DMS79 (cell line): ENCODE measurements at places on chromosomes 11 and 22.

GRCh38 chr11:83042964-83043711 is 28.6 kb downstream of the RAB30 start:
- DNase-seq = no peak

- DNase-seq = peak; percentile 48
Observed at GRCh38 chr22:45896153-45896951, 80.6 kb downstream of the WNT7B start.

GRCh38 chr11:64745189-64745520 is 1.2 kb upstream of the RASGRP2 start:
- no peak for DNase-seq

DNA sequence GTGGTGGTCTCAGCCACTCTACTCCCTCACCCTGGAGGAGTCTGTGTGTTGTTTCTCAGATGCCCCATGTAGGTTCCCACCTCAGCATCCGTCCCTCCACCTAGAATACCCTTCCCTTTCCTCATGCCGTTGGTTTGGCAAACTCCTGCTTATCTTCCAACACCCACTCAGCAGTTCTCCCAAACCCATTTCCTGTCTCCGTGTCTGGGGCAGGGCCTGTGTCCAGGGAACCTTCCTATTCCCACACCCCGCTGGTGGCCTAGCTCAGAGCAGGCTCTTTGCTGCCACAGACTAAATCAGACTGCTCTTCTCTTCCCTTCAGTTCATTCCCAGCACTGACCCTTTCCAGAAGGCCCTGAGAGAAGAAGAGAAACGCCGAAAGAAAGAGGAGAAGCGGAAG is 7.5 kb upstream of the SREBF2 start:
- DNase-seq = no peak

DNA sequence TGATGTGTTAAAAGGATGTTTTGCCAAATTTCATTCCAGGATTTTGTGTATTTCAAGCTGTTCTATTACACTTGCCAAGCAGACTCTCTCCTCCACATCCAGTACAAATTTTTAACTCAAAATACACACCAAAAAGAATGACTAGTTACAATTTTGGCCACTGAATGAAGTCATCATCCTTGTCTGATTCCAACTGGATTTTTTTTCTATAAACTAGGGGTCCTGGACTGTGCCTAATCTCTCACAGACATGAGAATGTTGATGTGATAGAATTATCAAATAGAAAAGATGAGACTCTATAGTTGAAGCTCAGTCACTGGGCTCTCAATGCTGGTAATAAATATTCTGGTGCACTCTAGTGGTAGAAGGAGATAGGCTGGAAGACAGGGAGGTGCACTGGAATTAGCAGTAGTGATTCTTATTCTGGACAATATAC is 85.8 kb downstream of the FANCF start:
- DNase-seq = peak; percentile 44

- DNase-seq = no peak
Observed at GRCh38 chr22:49406879-49407587, 420.6 kb downstream of the BRD1 start.

- DNase-seq = no peak
Observed at GRCh38 chr11:35173011-35173511, 34.1 kb downstream of the CD44 start.

- no peak for DNase-seq
Observed at GRCh38 chr11:73306977-73307322, 1.1 kb upstream of the ARHGEF17 start.

DNA sequence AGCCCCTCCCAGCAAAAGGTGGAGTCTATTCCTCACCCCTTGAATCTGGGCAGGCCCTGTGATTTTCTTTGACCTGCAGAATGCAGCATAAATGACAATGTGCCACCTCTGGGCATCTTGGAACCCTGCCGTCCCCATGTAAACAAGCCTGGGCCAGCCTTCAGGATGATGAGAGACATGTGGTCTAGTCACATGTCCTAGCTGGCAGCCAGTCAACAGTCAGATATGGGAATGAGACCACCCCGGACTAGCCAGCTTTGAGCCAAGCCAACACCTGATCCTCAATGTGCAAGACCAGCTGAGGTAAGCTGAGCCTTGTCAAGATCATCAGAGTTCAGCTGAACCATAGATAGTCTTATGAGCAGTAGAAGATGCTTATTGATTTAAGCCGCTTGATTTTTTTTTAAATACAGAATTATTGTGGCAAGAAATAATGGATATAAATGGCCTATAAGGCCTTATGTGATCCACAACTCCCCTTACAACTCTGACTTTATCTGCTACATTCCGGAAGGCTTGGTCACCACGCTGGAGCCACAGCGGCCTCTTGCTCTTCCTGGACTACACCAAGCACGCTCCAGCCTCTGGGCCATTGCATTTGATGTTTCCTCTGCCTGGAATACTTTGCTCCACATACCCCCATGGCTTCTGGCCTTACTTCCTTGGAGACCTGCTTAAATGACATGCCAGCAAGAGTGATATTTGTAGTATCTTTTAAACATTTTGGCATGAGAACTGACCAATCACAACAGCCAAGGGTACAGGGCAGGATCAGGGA is 225.9 kb upstream of the SESN3 start:
- no peak for DNase-seq

GRCh38 chr11:21258414-21258813 is 589.0 kb downstream of the NELL1 start:
- DNase-seq = no peak

- DNase-seq = no peak
Observed at GRCh38 chr22:49289822-49290679, 537.6 kb downstream of the BRD1 start.

- DNase-seq = no peak
Observed at GRCh38 chr11:62341588-62341987, 4.3 kb downstream of the ASRGL1 start.

- DNase-seq = no peak
Observed at GRCh38 chr11:68481579-68482240, 21.2 kb downstream of the PPP6R3 start.

- no peak for DNase-seq
Observed at GRCh38 chr22:33219648-33220384, 161.6 kb upstream of the SYN3 start.

DNA sequence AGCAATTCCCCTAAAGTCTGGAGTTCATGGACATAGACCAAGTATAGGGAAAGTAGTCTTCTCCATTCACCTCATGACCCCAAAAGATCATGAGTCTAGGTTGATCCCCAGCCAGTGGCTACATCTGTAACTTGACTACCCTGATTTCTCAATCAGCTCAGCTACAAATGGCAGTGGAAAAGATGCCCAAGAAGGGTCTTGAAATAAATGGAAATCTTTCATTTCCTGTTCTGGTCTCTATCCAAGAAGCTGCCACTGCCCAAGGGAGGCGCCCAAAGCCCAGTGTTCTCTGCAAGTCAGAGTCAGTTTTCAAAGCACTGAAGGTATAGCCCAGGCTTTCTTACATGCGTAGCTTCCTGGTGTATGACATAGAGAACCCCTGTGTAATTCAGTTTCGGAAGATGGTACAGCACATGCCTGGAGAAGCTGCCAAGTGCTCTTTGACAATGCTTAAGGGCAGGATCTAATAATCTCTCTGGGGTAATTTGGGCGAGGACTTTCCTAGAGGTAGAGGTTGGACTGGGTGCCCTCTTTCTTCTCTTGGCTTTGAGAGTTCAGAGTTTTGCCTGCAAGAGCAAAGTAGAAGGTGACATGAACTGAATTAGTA is 101.1 kb downstream of the ADAMTS15 start:
- DNase-seq = no peak

DNA sequence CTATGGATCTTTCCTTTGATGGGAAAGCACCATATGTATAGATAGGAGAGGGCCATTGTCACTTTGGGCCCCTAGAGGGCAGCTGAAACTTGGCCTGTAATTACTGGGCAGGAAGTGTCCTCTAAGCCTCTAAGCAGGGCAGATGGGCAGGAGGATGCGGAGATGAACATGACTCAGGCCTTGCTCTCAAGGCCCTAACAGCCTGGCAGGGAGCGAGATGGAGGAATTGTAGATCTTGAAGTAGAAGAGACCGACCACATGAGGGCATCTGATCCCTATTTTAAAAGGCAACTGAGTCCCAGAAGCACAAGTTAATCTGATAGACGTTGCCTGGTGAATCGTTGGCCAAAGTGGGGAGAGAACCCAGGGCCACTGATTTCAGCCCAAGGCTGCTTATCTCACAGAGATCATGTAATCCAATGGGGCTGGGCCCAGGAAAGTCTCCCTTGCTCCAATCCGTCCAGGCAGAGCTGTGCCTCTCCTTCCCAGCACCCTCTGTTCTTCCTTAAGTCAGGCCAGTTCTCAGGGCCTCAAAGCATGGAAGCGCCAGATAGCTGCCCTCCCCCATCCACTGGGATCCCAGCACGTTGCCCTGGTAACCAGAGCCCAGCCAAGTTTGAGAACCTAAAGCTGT is 2.5 kb upstream of the SEPTIN3 start:
- DNase-seq = no peak

DNA sequence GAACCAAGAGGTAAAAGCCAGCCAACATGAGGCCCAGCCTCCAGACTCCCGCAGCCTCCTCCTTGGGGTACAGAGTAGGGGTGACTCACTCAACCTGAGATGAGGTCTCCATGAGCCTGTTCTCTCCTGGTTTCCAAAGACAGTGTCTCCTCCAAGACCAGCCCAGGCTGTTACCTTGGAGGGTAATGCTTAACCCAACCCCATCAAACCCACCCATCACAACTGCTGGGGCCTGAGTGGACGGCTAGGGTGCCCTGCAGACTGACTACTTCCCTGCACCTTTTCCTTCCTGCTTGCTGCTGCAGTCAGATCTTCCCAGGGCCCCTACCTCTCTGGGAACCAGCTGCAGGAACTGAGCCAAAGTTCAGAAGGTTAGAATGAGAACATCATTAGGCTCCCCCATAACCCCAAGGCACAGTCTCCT is 5.1 kb upstream of the NOL12 start:
- no peak for DNase-seq

DNA sequence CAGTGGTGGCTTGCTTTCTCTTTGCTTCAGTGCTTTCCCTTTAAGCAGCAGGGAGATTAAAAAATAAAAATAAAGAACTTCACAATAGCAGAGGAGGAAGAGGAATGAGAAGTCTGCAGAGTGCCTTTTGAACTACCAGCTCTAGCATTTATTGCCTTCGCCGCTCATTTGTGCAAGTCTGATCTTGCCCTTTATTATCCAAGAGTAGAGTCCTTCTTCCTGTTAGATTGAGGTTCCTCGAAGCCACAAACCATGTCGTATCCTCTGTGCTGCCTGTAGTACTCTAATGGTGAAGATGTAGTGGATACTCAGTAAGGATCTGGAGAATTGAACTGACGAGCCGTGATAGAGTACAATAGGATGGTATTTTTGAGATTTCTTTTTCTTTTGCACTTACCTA is 101.2 kb upstream of the RAG2 start:
- DNase-seq = peak; percentile 30

GRCh38 chr22:34972191-34972897 is 93.6 kb upstream of the ISX start:
- no peak for DNase-seq

GRCh38 chr11:95068549-95068948 is 1.8 kb downstream of the SRSF8 start:
- peak; percentile 96 for DNase-seq

DNA sequence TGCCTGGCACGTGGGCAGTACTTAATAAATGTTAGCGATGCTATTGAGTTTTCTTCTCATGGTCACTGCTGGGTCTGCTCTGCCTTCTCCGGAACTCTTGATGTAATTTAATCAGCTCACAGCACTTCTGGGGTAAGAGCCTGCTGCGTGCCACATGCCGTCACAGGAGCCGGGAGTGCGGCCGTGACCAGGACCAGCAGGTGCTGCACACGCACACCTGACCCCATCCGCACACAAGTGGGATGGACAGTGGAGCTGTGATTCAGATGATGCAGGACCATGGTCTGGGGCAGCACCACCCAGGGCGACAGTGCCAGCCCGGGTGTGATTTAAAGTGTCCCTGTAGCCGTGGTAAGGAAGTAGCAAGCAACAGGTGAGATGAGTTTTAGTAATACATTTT is 61.2 kb downstream of the TBC1D22A start:
- DNase-seq = no peak

GRCh38 chr22:46368871-46369715 is 33.6 kb downstream of the TRMU start:
- no peak for DNase-seq

- DNase-seq = no peak
Observed at GRCh38 chr22:22519591-22519990, 479 bp downstream of the ZNF280A start.

DNA sequence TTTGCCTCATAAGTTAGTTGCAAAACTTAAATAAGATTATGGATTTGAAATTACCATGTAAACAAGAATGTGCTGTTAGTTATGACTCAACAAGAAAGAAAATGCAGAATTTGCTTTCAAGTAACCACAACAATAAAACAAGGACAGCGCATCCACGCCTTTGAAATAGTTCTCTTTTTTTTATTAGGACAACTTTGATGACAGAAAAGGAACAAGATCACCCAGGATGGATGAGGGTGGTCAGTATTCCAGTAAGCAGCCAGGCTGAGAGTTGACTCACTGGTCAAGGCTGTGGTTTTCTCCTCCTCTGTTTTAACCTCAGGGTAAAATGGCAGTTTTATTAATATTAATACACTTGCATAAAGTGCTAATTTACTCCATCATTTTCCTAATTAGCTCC is 544.4 kb downstream of the OPCML start:
- DNase-seq = no peak

- DNase-seq = no peak
Observed at GRCh38 chr11:83921447-83922192, 635.5 kb upstream of the CCDC90B start.

DNA sequence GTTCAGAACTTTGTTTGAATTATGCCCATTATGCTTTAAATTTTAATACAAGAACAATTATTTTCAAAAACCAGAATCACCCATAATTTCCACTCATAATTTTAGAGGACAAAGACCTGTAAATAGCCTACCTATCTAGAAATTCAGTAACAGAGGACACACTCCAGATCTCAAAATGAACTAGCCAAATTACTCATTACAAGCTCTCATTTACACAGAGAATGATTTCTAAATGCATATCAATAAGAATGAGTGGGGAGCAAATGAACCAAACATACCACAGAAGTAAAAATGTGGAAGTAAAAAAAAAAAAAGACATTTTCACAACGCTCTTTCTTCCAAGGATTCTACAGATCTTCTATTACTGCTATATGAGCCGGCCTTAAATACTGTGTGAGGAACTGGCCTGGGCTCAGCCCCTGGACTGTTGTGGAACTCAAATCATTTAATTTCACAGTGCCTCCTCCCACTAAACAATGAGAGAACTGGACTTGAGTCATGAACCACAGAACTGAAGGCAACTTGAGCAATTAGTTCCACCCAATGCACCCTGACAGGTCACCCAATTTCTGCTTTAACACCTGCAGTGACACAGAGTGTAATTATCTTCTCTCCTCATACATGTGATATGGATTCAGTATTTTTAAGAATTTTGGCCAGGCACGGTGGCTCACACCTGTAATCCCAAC is 8.0 kb downstream of the MRTFA start:
- no peak for DNase-seq
